ENCODE measurements at places on chromosomes 5 and 9.

GRCh38 chr5:104652271-104652861 lies 1089.8 kb upstream of the NUDT12 start:
- no peak for DNase-seq

GRCh38 chr9:115596021-115596745 lies 478.2 kb upstream of the TNC start:
- no peak for DNase-seq

DNA sequence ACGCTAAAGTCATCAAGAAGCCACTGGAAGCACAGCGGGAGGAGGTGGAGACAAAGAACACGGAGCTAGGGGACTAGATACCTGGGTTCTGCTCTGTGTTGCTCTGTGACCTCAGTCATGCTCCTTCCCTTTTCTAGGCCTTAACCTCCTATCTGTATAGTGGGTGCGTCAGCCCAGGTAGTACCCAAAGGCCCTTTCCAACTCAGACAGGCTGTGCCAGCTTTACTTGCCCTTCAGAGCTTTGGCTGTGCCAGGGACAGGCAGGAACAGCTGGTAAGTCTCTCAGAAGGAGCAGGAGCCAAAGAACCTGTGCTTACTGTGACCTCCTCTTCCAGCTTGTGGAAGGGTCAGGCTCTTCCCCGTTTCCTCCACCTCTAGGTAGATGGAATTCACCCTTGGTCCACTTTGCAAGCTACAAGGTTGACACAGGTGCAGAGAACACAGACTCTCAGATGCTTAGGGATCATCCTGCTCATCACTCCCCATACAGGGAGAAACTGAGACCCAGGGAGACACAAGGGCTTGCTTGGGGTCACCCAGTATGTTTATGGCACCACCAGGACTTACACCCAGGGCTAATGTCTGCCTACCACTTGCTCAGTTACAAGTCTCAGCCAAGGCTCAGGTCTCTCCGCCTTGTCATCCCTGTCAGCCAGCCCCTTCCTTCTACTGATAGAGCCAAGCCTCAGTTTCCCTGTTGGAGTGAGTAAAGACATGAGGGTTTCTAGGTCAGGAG lies 1.7 kb downstream of the CCDC69 start:
- DNase-seq, result no peak

- DNase-seq, result no peak
Measured at GRCh38 chr5:179110528-179110927, 50.4 kb downstream of the ZNF354C start.

DNA sequence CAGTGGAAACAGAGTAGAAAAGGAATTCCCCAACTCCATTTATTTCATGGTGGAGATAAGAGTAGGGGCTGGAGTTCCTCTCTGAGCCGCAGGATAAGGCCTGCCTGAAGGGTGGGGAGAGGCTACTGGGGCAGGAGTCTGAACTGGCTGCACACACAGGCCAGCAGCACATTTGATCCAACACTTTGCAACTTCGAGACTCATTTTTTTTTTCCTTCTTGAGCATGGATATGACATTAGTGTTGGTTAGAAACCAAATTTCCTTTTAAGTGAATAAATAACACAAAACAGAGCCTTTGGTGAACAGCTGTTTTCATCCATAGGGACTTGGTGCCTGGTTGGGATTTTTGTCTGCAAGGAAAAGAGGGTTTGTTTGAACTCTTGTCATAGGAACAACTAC lies 76.6 kb downstream of the RALGPS1 start:
- DNase-seq, result no peak

GRCh38 chr5:81027481-81028058 lies 67.4 kb downstream of the RASGRF2 start:
- no peak for DNase-seq

GRCh38 chr9:101738566-101739183 lies at the start of gene GRIN3A:
GRIN3A (minus strand) TSS chr9:101738647; CDS start chr9:101737979, 668 bp downstream.
- peak; percentile 55 for DNase-seq

GRCh38 chr5:178357121-178357521 lies 124.5 kb upstream of the PHYKPL start:
- no peak for DNase-seq

- DNase-seq, result no peak
Measured at GRCh38 chr5:147949711-147950573, 43.6 kb upstream of the C5orf46 start.

- peak; percentile 91 for DNase-seq
Measured at GRCh38 chr9:117616431-117616831, 87.8 kb upstream of the TLR4 start.

DNA sequence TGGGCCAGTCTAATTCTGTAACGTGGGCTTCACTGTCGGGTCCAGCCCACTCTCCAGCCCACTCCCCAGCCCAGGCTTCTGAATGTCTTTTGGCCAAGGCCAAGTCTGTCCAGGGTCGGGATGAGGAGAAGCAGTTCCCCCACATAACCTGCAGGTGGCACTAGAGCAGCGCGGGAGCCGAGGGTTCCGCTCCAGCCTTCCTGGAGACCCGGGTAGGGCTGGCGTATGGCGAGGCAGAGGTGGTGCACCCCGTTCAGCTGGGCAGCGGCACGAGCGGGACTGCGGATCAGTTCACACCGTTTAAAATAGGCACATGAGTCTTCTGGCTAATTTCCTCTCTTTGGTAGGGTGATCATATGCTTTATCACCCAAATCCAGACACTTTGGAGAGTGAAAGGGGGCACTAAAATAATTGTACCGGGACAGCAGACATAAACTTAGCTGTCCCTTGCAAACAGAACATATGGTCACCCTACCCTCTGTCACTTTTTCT lies 185.9 kb downstream of the MSX2 start:
- DNase-seq, result peak; percentile 20

GRCh38 chr5:102866237-102866600 lies 111.1 kb downstream of the PAM start:
- DNase-seq, result no peak

DNA sequence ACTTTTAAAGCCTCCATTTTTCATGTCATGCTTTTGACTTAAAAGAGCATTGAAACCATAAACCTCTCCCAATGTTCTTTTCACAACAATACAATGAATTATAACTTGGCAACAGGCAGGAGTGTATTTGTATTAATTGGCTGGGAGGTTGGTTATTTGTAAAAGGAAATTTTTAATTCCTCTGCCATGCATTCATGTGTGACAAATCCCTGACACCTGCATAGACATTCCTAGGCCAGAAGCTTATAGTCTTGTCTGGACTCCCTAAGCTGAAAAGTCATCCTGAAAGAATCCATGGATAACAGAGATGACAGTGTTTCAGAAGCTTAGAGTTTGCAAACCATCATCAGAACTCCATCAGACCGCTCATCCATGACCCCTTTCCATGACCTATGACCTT lies 76.3 kb upstream of the PTGER4 start:
- no peak for DNase-seq

- no peak for DNase-seq
Measured at GRCh38 chr9:27394154-27394825, 97.3 kb upstream of the EQTN start.

DNA sequence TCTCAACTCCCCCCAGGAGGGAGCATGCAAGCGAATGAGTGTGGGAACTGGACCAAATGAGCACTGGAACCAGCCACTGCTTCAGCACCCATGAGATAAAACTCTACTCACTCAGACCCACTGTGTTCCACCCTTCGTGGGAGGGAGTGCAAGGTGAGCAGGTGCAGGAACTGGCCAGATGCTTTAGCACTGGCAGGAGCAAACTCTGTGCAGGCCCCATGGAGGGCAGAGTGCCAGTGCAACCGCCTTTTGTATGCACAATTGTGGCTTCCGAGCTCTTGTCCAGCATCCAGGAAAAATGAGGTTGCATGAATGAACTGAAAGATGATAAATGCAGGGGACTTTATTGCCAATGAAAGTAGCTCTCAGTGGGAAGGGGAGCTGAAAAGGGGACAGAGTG lies 67.4 kb upstream of the CCDC112 start:
- no peak for DNase-seq

GRCh38 chr5:135833961-135834638 lies 363 bp upstream of the SLC25A48 start:
- no peak for DNase-seq

DNA sequence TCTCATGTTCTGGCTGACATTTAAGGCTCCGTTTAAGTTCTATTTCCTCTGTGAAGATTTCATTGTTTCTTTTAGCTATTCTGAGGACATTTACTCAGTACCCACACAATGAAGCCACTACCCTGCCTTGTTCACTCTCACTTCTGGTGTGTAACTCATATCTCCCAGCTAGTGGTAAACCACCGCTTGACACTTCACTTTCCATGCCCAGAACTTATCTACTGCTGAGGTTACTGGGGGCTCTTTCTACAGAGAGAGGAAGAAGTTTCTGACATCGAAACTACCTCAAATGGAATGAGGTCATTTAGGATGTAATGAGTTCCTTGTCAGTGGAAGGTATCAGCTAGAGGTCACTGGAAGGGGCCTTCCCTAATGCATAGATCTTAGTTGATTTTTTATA lies 501.5 kb downstream of the DMAC1 start:
- no peak for DNase-seq

- DNase-seq, result no peak
Measured at GRCh38 chr5:132444841-132445639, 45.5 kb downstream of the IRF1 start.

GRCh38 chr9:75712700-75713099 lies 177.8 kb upstream of the PCSK5 start:
- no peak for DNase-seq

DNA sequence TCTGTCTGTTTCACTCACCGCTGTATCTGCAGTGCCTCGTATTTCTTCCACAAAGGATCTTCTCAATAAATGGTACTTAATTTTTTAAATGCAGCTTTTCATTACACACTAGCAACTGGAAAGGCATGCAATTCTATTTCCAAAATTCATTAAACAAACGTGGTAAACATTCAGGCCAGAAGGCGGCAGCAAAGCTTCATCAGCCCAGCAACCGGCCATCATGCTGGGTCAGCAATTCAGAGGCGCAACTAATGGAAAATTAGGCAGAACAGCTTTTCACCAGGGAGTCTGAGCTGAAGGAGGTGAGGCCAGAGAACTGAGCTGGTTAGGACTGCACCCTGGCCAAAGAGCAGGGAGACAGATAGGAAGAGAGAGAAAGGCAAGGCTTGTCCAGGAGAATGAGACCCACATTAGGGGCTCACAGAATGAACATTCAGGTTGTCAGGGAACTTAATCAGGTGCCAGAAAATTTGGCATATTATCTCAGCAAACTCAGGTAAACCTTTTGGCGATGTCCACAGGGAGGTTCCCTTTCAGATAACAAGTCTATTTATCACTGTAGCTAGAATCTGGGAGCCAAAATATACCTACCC lies 17.7 kb upstream of the RNF180 start:
- no peak for DNase-seq

- DNase-seq, result no peak
Measured at GRCh38 chr9:107637421-107638420, 148.2 kb upstream of the KLF4 start.

DNA sequence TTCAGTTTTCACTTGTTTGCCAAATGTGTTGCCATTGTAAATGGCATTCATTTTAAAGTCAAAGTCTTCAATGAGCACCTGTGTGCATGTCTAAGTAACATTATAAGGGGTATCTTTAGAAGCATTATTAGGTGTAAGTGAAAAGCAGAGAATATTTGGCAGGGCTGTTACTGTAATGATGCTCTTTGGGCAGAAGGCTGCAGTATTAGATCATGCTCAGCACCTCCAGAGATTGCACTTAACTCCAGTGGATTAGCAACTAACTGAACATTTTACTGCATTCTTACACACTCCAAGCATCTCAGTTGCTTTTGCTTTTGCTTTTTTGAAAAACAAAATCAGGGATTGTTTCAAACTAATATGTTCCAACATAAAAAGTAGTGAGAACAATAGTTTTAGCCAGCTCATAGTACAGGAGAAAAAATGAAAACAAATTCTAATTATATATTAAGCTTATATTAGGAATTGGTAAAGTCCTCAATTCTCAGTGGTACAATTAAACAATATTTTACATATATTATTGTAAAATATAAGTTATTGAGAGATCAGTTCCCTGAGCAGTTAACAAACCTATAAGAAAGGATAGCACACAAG lies 1740.9 kb upstream of the CDH9 start:
- peak; percentile 42 for DNase-seq

- DNase-seq, result no peak
Measured at GRCh38 chr9:131530546-131530919, 530 bp downstream of the UCK1 start.

- no peak for DNase-seq
Measured at GRCh38 chr5:15643731-15644130, 143.8 kb downstream of the FBXL7 start.

DNA sequence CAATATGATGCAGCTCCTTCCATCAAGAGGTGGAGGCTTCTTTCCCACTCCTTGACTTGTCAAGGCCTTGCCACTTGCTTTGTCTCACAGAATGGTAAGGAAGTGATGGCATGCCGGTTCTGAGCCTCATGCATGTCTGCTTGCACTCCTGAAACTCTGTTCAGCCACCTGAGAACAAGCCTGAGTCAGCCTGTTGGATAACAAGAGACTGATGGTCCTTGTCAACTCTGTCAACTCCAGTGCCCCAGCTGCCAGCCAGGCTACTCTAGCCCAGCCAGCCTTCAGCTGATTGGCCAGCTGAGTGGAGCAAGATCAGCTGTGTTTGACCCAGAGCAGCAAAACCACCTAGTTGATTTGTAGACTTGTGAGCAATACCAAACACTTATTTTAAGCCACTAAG lies 4.4 kb upstream of the TENT4A start:
- no peak for DNase-seq

DNA sequence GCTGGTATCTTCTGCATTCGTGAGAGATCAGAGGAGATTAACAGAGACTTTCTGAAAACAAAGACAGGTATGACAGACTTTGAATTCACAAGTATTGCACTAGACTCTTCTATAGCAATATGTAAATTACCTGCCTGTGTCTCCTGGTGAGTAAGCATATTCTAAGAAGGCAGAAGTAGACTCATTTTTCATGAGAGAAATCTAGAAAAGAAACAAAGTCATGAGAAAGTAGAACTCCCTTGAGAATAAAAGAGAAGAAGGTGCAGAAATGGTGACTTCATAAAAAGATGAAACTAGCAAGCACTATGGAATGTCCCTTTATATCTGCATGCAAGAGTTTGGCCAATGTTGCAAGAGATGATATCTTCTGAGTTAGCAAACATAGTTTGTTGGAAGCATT lies 419.8 kb downstream of the DMRT2 start:
- DNase-seq, result no peak

DNA sequence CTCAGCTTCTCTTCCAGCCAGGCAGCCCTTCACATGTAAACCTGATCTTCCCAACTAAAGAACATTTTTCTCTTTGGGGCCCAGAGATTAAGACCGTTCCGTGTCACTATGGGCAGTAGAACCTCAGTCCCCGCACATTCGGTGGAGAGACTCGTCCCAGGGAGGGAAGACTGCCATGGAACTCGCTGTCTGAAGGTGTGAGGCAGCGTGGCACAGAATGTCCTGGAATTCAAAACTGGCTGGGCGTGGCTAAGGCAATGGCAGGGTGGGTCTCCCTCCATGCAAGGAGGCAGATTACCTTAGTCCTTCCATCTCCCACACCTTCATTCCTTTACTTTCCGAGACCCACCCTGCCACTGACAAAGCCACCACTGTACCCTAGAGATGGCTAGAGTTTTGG lies 57.4 kb upstream of the ZNF354A start:
- no peak for DNase-seq

- no peak for DNase-seq
Measured at GRCh38 chr5:56941981-56942380, 9.9 kb downstream of the MIER3 start.
